ENCODE measurements at places on chromosomes 7 and 10.

DNA sequence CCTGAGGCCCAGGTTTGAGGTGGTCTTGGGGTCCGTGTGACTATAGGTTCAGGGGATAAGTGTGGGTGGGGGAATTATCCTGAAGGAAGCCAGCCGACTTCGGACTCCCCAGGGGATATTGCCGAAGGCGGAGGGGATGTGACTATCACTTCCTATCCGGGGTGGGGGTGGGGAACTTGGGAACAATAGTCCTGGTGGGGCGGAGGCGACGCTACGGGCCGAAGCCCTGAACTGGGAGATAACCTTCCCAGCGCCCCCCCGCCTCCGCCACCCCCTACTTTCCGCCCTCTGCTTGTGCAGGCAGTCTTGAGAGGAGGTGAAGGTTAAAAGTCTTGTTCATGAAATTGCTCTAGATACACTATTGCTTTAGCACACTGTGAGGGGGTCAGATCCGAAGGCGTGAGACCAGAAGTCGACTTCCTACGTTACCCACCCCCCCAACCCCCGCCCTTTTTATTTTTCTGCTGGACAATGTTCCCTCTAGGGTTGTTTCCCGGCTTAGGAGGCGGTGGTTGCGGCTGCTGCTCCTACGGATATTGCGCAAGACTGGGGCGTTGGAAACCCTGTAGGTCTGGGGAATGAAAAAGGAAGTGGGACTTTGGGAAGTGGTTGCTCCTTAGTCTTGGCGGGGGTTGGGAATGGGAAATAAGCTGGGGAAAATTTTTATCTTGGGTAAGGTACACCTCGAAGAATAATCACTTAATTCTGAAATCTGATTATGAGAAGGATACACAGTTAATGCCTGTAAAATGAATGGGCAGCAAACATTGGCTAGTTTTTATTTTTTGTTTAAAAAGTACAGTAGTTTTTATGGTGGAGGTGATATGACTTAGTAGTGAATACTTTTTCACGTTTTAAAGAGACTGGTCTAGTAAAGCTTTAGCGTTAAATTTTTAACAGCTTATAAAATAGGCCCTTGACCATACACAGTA, 1.5 kb downstream of the PTPN12 start:
- peak; percentile 94 for DNase-seq

DNA sequence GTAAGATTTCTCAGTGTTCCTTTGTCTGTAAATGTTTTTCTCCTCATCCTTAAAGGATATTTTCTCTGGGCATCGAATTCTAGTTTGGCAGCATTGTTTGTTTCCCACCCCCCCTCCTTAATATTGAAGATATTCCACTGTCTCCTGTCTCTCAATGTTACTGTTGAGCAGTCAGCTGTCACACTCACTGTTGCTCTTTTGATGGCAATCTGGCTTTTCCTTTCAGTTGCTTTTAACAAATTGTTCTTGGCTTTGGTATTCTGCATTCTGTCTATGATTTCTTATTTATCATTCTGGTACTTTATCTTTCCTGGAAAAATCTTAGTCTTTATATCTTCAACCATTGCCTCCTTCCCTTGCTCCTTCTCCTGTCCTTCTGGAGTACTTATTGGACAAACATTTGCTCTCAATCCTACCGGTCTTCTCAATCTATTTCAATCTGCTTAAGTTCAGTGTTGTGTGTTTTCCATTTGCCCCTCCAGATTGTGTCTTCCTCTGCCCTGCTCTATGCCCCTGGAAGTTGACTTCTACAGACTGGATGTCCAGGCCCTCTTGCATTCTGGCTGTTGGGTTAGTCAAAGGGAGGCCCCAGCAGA, 9.3 kb upstream of the GTPBP4 start:
- no peak for DNase-seq

DNA sequence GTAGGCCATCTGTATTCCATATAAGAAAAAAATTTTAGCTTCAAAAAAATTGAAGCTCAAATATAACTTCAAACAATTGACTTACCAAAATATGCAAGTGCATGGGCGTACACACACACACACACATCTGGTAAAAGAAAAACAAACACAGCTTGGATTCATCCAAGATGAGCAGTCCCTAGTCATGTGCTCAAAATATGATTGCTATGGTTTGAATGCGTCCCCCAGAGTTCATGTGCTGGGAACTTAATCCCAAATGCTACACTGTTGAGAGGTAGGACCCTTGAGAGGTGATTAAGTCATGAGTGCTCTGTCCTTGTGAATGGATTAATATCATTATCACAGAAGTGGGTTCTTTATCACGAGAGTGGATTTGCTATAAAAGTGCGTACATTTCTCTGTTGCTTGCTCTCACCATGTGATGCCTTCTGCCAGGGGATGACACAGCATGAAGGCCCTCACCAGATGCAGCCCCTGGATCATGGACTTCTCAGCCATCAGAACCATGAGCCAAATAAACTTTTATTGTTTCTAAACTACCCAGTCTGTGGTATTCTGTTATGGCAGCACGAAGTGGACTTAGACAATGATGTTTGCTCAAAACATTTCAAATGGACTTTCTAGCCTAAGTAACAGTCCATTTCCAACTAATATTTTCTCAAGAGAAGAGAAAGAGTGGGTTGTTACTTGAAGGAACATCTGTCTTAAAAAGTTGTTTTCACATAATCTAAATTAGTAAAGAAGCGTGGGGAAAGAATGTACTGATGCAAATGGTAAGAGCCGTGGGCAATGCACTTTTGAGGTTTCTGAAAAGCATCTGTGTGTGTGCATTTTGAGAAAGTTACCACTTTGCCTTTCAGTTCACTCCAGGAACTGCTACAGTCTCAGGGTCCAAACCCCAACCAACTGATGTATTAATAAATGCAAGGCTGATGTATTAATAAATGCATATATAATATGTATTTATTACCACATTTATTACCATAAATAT, 15.1 kb upstream of the SVIL start:
- DNase-seq, result no peak

DNA sequence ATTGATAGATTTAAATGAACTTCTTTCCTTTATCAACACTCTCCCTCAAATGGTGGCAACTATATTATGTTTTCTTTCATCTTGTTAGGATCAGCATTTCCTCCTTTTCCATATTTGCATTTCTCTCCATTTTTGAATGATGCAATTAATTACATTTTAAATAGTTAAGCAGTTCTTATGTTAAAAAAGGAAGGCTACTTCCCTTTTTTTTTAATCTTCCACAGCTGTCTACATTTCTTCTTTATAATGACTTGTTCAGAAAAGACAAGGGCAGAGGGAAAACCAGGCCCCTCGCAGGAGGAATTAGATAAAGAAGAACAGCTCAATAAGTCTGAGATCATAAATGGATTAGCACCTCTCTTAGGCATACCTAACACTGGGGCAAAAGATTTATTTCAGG, 208.9 kb downstream of the ARL4A start:
- DNase-seq, result no peak

DNA sequence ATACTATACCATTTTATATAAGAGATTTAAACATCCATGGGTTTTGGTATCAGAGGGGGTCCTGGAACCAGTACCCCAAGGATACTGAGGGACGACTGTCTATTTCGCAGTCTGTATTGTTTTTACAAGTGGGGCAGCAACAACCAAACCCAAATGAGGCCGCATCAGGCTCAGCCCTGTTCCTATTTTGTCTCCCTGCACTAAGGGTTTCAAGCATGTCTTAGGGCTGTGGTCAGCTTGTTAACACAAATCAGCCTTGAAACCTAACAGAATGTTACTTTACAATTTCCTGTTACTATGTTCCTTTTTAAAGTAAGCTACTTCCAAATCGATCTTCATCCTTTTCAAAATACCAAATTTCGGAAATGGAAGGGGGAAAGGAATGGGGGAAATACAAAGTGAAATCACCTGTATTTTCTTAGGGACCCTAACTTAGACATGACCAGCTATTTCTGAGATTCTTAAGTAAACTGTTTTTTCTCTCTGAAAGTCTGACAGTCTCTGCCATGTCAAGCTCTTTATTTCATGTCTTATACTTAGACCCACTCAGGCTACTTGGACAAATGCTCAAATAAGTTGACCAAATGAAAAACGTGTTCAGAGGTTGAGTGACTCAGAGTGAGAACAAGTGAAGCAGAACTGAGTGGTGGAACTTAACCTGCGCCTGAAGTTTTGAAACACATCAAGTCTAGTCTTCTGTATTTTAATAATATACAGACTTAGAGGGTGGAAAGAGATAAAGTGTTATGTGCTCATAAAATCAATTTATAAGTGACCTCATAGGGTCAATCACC, 75.8 kb downstream of the C1GALT1 start:
- DNase-seq, result no peak
